C1 segment of cervical spinal cord (tissue), 14 donors: ENCODE measurements at places on chromosomes 5 and 9.
A peak's percentile ranks its signal among the peaks of the same experiment; 100 is the strongest.

DNA sequence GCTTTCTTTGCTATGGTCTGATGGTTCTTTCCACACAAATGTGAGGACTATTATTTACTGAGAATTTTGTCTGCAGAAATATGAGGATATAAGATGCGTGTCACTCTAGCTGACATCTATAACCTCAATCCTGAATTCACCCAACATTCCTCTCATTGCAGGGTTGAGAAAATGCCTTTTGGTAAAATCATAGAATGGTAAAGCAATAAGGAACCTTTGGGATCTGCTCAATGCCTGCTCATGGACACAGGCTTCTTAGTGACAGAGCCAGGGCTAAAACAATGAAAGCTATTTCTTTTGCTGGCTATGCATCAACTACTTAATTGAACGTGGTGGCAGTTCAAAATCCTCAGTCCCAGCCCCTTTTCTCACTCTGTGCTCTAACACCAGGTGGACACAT, 199.6 kb downstream of the GAS1 start:
- DNase-seq: no peak

DNA sequence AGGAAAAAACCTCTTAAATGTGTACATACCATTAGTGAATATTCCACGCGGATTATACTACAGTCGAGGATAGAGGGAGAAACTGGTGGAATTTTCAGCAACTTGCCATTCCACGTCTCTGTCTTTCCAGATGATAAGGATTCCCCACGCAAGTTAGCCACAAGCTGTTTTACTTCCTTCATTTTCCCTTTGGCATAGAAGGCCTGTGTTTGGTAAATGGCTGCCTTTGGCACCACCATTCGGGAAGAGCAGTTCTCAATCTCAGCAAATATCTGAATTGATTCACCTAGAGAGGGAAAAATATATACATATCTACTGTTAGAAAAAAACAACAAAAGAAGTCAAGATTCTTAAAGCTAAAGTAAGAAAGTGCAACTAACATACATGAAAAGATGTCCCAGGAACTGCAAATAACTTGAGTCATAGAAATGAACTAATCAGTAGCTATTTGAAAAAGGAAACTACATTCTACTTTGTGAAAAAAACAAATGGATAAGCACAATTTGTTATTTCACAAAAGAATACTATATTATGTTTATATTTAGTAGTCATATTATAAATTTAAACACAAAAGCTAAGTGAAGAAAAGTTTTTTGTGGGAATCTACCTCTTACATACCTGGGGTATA, 8.1 kb downstream of the ARRDC3 start:
- no peak for DNase-seq

DNA sequence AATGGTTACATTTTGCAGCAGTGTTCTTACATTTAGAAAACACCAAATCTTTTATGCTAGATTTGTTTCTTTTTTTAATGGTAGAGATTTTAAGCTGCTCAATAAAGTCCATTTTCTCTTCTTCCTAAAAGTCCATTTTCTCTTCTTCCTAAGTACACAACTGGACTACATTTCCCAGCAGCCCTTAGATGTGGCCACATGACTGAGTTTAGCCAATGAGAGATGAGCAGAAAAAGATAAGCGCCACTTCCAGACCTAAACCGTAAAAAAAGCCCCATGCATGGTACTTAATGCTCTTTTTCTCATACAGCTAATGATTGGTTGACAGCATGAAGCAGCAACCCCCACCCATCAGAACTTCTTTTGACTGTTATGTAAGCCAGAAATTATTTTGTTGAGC, 206.7 kb downstream of the FAM114A2 start:
- no peak for DNase-seq

- DNase-seq: no peak
These were observed 7.5 kb downstream of the HSPA5 start for GRCh38 chr9:125233678-125234077.

DNA sequence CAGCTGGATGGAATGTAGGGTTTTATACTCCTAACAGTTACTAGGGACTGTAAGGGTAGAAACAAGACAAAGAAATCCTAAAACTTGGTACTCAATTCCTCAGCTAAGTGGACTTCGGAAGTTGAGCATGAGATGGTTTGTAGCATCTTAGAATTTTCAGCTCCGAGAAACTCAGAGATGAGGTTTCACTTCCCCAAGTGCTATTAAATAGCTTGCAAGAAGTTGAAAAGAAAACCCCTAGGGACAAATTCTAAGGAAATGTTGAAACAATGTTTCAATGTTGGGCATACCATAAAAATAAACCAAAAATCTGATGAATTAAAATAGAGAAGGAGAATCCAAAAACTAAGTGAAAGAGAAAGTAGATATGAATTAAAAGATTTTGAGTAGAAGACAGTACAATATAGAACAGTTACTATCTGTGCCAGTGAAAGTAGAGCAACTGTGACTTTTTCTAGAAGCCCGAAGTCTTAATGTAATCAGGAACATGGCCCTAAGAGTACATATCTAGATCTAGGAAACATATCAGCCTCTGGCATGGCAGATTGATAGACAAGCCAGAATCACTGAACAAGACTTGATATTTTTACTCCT, 308.6 kb upstream of the RGMB start:
- no peak for DNase-seq

- no peak for DNase-seq
These were observed 2.8 kb upstream of the DPP7 start for GRCh38 chr9:137117269-137117731.

DNA sequence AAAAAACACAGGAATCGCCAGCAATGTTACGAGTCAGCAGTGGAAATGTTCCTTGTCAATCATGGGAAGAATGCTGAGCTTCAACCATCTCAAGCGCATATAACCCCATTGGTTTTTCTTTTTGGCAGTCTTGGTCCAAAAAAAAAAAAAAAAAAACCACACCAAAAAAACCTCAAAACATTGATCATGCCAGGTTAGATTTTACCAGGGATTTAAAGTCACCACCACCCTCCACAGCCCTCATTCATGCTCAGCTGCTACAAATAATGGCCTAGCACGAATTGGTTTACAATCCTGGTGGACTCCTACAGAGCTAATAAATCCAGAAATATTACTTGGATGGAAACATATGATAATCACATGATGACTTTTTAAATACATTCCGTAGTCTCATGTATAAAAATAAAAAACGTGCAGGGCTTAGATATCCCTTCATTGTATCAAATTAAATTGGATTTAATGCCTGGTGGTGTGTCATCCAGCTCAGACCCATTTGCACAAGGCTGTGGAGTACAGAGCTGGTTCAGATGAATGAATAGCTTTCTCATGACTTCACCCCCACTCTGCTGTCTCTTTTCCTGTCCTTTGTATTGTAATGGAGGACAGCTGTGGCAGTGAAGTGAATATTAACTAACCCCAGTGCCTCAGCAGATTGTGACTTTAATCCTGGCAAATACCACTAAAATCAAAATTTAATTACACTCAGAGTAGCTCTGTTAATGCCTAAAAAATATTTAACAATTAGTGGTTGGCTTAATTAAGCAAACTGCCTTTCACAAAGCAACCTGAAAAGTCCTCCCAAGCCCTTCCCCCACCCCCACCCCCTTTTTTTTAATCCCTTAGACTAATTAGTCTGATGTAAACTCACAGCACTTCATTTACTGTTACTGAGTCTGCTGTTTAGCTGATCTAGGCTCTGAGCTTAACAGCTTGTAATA, 626.5 kb upstream of the ZNF608 start:
- DNase-seq: peak; percentile 10

GRCh38 chr5:139294374-139295165, 1.0 kb downstream of the MATR3 start:
- DNase-seq: peak; percentile 53

DNA sequence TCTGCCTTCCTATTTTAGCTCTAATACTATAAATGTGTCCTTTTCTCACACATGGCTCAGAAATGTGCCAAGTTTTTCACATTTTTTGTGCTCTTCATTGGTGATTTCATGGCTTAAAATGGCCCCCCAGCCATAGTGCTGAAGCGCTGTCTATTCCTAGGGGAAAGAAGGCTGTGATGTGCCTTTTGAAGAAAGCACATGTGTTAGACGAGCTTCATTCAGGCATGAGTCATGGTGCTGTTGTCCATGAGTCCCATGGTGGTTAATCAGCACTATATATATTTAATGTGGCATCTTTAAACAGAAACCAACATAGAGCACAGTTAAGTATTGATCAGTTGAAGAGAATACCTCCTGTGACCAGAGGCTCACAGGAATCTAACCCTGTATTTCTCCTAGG, 55.8 kb downstream of the PDE8B start:
- DNase-seq: no peak

- DNase-seq: no peak
These were observed 65.3 kb downstream of the GRAMD2B start for GRCh38 chr5:126488443-126489065.

- DNase-seq: no peak
These were observed 8.8 kb upstream of the OMD start for GRCh38 chr9:92432972-92433548.

- DNase-seq: peak; percentile 49
These were observed 6.3 kb upstream of the TTLL11 start for GRCh38 chr9:122099271-122099869.

- no peak for DNase-seq
These were observed 18.4 kb upstream of the RIC1 start for GRCh38 chr9:5610491-5610890.

- no peak for DNase-seq
These were observed 1.6 kb upstream of the P4HA2 start for GRCh38 chr5:132229236-132229635.

GRCh38 chr5:100708645-100709171, 173.5 kb downstream of the FAM174A start:
- DNase-seq: no peak

GRCh38 chr5:168216989-168217388, 74.5 kb upstream of the WWC1 start:
- no peak for DNase-seq

DNA sequence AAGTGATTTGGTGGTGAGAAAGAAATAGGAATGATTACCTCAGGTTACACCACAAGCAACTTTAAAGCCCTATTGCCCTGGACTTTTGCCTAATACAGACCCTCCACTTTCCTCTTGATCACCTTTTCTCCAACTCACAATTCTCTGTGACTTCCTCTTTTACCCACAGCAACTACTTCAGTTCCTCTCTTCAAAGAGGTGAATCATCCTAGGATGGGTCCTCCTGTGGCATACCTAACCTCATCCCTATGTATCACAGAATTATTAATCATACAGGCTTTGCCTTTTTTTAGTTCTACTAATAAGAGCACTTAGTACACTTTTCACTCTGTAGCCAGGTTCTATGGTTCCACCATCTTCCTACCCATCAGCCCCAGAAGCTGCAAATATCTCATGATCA, 19.6 kb upstream of the INSL6 start:
- no peak for DNase-seq

GRCh38 chr5:29037716-29038115, 1999.3 kb upstream of the CDH9 start:
- DNase-seq: no peak

GRCh38 chr5:122656160-122656559, 118.7 kb upstream of the SNX2 start:
- DNase-seq: no peak

GRCh38 chr5:153209016-153209415, 281.5 kb upstream of the GRIA1 start:
- no peak for DNase-seq

GRCh38 chr5:93305984-93306383, 275.0 kb downstream of the NR2F1-AS1 start:
- no peak for DNase-seq

DNA sequence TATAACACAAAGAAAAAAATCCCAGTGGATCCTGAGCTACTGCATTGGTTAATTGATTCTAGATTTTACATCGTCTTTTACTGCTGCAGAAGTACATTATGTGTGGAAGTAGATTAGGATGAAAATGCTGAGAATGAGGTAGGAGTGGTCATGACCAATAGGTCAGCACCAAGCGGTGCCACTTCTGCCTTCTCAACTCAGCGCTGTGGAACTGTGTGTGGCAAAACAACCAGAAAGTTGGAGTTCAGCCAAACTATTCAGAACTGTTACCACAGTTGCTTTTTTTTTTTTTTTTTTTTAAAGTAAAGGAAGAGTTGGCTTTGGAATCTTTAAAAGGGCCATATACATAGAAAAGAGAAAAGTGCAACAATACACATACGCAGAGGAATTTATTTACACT, 24.2 kb downstream of the POU5F2 start:
- no peak for DNase-seq

DNA sequence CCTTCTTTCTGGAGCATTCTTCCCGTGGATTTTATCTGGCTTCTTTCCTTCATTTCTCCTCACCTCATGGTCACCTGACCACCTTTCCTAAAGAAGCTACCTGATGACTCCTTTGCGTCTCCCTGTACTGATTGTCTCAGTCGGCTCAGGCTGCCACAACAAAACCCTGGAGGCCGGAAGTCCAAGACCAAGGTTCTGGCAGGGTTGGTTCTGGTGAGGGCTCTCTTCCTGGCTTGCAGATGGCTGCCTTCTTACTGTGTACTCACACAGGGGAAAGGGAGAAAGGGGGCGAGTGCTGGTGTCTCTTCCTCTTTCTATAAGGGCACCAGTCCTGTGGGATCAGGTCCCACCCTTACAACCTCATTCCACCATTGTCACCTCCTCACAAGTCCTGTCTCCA, 140.0 kb downstream of the SYK start:
- DNase-seq: no peak

GRCh38 chr5:110063640-110064602, 374.2 kb downstream of the MAN2A1 start:
- DNase-seq: no peak

DNA sequence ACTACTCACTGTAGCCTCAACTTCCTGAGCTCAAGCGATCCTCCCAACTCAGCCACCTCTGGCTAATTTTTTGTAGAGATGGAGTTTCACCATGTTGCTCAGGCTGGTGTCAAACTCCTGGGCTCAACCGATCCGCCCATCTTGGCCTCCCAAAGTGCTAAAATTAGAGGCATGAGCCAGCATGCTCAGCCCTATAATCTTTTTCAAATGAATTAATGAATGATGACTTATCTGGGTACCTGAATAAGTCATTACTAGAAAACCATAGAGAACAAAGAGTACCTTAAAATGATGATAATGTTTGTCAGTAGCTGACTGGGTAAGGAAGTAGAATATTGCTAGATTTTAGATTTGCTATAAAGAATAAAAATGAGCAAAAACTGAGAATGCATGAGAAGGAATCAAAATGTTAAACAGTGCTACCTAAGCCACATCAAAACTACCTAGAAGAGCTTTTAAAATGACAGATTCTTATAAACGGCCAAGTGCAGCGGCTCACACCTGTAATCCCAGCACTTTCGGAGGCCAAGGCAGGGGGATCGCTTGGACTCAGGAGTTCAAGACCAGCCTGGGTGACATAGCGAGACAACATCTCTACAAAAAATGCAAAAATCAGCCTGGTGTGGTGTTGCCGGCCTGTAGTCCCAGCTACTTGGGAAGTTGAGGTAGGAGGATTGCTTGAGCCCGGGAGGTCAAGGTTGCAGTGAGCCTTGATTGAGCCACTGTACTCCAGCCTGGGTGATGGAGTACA, 13.6 kb downstream of the FNBP1 start:
- no peak for DNase-seq

- no peak for DNase-seq
These were observed 461.3 kb downstream of the SPOCK1 start for GRCh38 chr5:137037848-137038247.

DNA sequence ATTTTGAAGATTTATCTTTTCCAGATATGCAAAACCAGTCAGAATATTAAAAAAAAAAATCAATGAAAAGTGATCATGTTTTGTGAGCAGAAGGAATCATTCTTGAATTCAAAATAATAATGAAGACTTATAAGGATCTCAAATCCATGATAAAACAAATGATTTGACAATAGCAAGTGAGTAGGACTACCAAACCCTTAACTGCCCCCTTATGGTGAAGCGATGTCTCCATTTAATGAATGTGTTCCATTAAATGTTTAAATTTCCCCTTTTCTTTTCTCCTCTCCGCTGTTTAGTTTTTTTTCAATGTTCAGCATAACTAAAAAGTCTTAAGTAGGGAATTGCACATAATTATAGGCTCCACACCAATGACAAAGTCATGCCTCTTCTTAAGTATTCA, 12.2 kb upstream of the MARCHF3 start:
- DNase-seq: no peak
